ENCODE measurements at places on chromosomes 4 and X.

GRCh38 chr4:77431546-77431945 lies 174.1 kb upstream of the CXCL13 start:
- DNase-seq: no peak

- DNase-seq: no peak
Measured at GRCh38 chr4:123409334-123409733, 12.7 kb downstream of the SPRY1 start.

GRCh38 chr4:63817196-63817865 lies 591.9 kb downstream of the TECRL start:
- no peak for DNase-seq

DNA sequence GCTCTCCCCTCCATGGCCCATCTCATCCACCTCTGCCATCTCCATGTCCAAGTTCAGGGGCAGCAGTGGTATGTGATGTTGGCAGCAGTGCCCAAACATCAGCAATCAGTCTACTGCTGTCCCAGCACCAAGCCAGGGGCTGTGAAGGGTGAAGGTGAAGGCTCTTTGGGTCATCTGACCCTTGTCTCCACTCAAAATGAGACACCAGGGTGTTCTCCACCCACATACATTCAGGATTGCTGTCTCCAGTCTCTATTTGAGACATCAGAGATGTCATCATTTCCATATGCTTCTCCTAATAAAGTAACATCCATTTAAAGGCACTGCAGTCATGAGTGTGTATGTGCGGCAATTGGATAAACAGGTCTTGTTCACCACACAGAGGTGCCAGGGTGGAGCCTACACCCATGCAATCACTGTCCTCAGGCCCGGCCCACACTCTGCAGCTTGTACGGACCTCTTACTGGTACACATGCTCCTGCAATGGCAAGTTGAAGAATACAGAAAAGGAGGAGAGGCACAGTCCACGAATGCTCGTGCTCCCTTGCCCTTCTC lies 22.2 kb downstream of the MAML3 start:
- DNase-seq: no peak
